ENCODE measurements at places on chromosomes 4 and X.

- no peak for DNase-seq
Measured at GRCh38 chr4:170399581-170400293, 310.0 kb upstream of the AADAT start.

GRCh38 chrX:108610141-108610540, 126.2 kb downstream of the IRS4 start:
- DNase-seq: no peak

GRCh38 chr4:76857074-76857409, 40.9 kb downstream of the SOWAHB start:
- no peak for DNase-seq

- no peak for DNase-seq
Measured at GRCh38 chrX:85620466-85620865, 241.0 kb upstream of the POF1B start.

DNA sequence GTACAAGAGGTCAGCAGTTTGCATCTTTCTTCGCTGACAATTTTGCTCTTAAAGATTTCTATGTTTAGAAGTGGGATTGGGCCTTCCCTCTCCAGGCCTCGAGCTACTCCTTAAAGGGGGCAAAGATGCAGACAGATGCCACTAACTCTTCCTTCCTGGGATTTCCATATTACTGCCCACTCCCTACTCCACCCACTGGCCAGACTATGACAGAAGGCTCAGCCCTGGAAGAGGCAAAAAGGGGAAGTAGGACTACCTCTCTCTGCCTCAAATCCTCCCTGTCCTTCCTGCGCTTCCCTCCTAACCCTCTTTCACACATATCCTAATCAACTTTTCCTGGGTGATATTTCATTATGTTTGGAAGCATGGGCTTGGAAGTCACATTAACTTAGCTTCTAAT, 58.3 kb downstream of the EVC2 start:
- DNase-seq: no peak

DNA sequence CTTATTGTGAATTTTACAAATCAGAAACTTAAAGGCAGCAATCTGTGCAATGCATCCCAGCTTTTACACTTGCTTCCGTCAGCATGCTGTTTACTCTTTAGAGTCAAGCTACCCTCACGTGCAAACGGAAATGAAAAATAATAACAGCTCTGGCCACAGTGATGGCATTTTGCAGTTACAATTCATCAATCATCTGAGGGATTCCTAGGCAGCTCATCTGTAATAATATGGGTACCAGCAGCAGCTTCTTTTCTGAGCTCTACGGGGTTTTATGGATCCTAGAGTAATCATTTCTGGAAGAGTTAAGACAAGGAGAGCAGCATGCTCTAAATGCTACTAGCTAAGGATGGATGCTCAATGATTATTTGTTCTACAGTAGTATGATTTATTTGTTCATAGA, 313.6 kb downstream of the AFF2 start:
- no peak for DNase-seq

- no peak for DNase-seq
Measured at GRCh38 chrX:127207326-127207725, 387.8 kb downstream of the PRR32 start.

GRCh38 chrX:19865567-19866363, 21.6 kb downstream of the SH3KBP1 start:
- no peak for DNase-seq

DNA sequence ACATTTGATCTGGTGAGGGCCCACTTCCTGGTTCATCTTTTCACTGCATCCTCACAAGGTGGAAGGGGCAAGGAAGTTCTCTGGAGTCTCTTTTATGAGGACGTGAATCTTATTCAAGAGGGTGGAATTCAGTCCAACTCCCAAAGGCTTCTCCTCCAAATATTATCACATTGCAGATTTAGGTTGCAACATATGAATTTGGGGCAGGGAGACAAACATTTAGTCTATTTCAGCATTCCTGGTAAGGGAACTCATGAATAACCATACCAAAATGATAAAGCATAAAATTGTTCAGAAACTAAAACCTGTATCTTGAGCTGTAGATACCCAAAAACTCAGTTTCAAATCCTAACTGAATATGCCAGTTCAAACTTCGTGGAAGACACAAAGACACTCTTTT, 246.8 kb downstream of the QDPR start:
- DNase-seq: no peak

DNA sequence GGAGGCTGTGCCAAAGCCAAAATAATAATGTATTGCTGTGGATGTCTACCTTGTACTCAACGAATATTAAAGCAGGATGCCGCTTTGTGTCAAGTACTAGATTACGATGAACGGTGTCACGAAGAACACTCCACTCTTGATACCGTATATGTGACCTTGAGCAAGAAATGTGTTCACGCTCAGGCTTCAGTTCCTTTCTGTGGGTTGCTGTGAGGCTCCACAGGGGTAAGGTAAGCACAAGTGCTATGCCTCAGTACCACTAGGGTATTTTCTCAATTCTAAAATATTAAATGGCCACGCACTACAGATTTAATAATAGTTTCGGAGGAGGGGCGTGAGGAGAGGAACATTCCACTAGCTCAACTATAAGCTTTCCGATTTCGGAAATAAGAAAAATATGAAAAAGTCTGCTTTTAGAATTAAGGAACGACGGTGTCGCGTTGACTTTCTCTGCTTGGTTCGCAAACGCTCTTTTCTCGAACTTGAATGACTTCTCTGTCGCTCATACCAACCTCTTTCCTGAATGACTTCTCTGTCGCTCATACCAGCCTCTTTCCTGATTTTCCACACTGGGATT, 607 bp upstream of the SCOC start:
- no peak for DNase-seq

DNA sequence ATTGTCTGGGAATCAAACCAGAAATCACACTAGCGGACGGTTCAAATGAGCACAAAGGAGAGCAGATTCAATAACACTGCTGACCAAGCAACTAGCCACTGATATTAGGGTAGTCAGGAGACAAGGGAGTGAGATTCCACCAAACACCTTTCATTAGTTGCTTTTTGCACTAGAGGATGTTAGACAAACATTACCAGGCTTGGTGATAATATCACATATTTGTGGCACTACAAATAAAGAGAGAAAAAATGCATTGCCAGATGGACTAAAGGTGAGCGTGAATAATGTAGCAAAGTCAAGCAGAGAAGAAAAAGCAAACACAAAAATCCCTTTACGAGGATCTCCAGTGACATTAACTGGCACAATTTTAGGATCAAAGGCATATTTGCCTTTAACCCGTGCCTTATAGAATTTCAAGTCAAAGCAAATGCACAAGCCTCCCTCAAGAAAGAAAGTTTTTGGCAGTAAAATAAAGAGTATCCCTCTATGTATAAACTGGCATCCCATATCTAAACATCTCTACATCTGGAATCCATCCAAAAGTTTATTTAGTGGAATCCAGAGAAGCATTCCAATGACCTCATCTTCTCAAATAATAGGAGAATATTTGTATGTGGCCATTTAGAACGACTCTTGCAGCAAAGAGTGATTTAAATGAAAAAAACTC, 290.9 kb downstream of the KCTD8 start:
- no peak for DNase-seq

DNA sequence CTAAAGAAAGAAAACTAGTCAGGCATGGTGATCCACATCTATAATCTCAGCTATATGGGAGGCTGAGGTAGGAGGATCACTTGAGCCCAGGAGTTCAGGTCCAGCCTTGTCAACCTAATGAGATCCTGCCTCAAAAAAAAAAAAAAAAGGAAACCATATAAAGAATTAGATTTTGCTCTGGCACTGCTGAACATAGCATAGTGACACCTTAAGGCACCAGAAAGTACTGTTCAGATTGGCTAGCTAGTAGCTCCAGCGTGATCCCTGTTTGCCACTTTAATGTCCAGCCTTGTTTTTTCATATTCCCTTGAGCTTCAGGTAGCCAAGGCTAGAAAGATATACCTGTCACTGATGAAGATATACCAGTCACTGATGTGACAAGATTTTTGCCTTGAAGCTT, 34.1 kb downstream of the EXOC1 start:
- DNase-seq: no peak

DNA sequence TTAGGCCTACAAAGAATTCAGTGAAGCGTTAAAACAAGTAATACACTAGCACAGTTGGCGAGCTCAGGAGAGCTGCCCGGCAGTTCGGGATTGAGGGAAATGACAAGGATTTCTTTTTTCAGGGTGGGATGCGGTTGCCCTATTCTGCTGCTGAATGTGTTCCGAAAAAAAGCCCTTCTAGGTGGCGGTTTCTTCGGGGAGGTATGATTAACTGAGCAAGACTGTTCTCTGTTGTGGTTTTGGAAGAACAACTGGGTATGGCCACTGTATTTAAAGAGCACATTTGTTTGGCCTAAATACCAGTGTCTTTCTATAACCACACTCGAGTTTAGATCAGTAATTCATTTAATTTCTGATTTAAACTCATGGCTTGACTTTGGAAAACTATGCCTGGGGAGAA, 459.7 kb upstream of the FAT1 start:
- DNase-seq: no peak

DNA sequence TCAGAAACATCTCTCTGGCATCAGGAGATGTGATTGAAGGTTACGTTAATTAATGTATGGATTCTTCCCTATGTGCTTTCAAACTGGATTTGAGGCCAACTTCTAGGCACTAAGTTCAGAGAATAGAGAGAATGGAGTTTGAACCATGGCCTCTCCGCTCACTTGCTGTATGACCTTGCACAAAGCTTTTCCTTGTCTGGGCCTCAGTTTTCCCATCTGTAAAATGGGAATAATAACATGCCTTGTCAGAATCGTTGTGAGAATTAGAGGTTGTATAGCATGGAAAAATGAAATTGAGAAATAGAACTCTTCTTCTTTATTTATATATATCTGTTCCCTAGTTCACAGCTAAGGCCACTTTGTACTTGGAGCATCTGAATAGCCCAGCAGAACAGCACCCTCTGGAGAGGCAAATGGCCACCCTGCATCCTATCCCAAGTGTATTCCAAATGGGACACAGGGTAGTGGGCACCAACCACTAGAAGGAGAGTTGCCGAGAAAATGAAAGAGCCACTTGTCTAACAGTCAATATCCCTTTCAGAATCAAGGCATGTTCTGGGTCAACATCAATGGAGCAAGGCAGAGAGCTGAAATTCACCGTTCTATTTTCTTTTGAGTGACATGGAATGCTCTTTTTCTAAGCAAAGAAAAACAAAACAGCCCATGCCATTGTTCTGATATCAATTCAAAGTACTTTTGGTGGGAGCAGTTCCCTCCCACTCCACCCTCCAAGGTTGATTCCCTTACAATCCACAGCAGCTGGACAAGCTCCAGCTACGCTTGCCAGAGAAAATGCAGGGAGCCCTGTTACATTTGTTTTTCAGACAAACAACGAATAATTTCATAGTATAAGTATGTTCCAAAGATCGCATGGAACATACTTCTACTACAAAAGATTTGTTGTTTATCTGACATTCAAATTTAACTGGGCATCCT, 23.3 kb upstream of the MTM1 start:
- DNase-seq: no peak

GRCh38 chrX:11781133-11781532, 23.1 kb downstream of the MSL3 start:
- no peak for DNase-seq

DNA sequence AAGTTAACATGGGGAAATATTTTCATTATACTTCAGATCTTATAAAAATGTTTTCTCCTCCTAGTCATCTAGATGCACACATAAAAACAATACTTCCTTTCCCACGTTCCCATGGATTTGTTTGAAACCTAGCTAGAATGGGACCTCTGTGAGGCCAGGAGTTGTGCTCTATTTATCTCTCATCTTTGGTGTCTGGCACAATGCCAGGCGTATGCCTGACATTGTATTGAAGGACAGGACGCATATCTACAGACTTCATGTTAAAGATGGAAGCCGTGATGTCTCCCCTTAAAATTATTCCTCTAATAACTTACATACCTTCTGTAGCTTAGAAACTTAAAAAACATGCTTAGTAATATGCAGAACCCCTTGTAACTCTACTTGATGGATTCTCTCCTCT, 394.5 kb upstream of the FAT1 start:
- DNase-seq: no peak

GRCh38 chrX:17616936-17617335, 120.4 kb upstream of the SCML1 start:
- DNase-seq: no peak

DNA sequence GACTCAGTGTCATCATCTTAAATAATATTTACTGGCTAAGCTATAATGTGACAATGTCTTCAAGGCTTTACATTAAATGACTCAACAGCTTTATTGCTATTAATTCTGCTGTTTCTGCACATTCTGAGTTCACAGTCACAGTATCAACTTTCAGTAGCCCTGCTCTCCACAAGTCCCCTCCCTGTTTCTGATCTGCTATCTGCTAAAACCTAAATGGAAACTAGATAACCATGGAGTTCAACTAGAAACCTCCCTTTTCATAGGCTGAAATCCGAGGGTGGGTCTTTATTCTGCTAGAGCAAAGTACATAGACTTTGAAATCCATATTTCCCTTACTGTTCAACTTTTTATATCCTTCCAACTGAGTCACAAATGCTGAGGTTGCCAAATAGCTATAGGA, 5.4 kb upstream of the ACE2 start:
- DNase-seq: no peak

DNA sequence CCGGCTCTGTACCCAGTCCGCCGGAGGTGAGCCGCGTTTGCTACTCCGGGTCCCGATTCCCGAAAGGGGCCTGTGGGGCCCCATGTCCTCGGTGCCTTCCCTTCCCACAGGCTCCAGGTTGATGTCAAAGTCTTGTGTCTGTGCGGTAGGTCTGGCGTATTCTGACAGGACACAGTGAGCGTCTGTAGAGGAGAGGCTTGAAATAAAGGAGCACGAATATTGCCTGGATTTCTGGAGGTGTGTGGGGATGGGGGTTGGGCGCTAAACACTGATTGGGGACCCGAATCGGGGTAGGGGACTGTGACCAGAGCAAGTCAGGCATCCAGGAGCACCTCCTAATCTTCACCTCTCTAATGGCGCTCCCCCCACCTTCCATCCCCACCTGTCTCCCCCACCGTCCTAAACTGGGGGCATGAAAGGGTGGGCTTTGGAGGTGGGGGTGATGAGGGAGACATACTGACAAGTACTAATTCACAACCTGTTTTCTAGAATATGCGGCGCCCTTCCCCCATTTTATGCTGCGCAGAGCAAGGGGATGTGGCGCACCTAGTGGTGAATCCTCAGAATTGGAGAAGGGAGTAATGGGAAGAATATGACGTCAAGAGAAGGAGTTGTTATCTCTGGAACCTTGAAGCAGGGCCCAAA, 855 bp downstream of the GPRASP2 start:
- DNase-seq: peak; percentile 15

- no peak for DNase-seq
Measured at GRCh38 chr4:20629186-20630106, 70.8 kb upstream of the PACRGL start.

DNA sequence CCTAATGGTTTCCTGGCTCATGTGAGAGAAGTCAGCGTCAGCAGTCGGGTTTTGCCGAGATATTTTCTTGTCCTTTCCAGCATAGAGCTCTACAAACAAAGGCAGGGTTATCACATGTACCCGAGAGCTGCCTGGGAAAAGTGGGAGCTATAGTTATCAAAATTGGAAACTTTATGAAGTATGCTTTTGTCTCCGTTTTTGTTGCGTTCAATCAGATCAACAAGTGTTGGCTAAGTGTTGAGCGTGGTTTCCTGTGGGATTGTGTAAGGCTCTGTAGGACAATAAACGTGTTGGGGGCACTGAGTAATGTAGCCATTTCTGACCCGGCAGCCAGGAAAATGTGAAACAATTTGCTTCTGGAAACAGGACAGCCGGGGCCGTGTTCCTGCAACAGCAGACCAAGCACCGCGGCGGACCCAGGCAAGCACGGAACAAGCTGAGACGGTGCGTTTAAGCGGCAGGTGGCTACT, at the start of gene BMX:
TSS of gene BMX (plus strand) at position 311 of the 470 bp plus-strand sequence. CDS start 7,547 bp downstream, outside the sequence.
- DNase-seq: no peak

Measured in H54 (cell line).